ENCODE measurements at places on chromosomes 7 and 10. TPM values are rescaled to one million over a fixed set of nuclear protein-coding genes. Genes with fewer than 3 reads are reported as not detected.

- DNase-seq, result no peak
- H3K36me3 ChIP-seq, result no peaks in the 10 kb centered on the region
- H3K27ac ChIP-seq, result no peak overlapping the region
- H3K27me3 ChIP-seq, result no peaks in the 10 kb centered on the region
Observed at GRCh38 chr10:103781329-103782061, 73.9 kb downstream of the SH3PXD2A start.

DNA sequence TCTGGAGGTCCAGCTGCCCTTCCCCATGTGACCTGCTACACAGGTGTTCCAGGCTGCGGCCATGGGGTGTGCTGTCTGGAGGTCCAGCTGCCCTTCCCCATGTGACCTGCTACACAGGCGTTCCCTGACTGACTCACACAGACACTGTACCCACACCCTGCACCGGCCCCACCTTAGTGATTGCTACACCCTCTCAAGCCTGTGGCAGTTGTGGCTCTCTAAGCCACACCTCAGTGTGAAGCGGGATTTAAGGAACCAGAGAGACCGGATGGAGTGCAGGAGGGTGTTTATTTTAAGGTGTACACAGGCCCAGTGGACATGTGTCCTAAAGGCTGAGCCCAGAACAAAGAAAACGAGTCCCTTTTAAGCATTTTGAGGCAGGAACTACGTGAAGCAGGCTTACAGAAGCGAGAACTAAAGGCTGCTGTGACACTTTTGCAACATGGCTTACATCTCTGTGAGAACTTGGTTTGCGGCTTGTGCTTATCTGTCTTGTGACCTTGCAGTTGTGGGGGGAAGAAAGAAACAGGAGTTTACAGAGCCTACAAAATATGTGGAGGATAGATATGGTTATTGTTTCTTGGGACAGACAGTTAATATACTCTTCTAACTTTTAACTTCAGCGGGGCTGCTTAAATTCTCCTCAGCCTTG lies 326.4 kb downstream of the PAXIP1 start:
- H3K27me3 ChIP-seq, result no peaks in the 10 kb centered on the region
- H3K27ac ChIP-seq, result no peak overlapping the region
- DNase-seq, result no peak
- no peaks in the 10 kb centered on the region for H3K36me3 ChIP-seq

Gene SYT15B
- 0.42 TPM for total RNA-seq

Gene TMEM26
- 3.4 TPM for total RNA-seq

- DNase-seq, result no peak
- H3K4me1 ChIP-seq, result no peaks in the 10 kb centered on the region
- H3K36me3 ChIP-seq, result no peaks in the 10 kb centered on the region
- no peak overlapping the region for H3K4me3 ChIP-seq
- H3K27me3 ChIP-seq, result no peaks in the 10 kb centered on the region
Observed at GRCh38 chr7:29652556-29652955, 88.9 kb downstream of the PRR15 start.

GRCh38 chr7:103765901-103766300 lies 223.6 kb downstream of the RELN start:
- H3K27me3 ChIP-seq, result no peaks in the 10 kb centered on the region
- H3K4me1 ChIP-seq, result no peaks in the 10 kb centered on the region
- no peak overlapping the region for H3K27ac ChIP-seq
- H3K4me3 ChIP-seq, result no peak overlapping the region
- no peak for DNase-seq

DNA sequence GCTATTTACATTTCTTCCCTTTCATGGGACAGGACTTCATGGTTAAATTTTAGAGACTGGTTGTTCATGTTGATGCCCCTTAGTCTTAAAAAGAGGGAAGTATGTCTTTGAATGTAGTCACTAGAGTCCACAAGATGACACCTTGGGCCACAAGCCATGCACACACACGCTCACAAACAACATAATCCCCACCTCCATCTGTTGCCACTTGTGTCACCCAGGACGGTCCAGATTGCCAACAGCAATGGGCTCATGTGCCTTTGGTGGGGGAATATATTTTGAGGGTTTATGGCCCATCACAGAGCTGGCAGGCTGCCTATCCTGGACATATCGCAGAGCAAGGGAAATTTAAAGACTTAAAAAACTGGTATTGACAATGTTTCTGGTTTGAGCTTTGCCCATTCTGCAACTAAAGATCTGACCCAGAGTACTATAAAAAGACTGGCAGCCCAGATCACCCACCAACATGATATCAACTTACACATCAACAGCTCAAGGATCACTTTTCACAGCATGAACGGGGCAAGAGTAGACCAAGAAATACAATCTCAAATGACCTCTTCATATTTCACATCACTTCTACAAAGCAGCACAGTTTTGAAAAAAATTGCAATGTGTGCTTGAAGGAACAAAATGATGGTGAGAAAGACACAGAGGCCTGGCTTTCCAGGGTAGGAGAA lies 50.5 kb downstream of the STRA8 start:
- no peak overlapping the region for H3K27ac ChIP-seq
- H3K36me3 ChIP-seq, result no peaks in the 10 kb centered on the region
- no peak overlapping the region for H3K4me3 ChIP-seq
- no peak for DNase-seq

DNA sequence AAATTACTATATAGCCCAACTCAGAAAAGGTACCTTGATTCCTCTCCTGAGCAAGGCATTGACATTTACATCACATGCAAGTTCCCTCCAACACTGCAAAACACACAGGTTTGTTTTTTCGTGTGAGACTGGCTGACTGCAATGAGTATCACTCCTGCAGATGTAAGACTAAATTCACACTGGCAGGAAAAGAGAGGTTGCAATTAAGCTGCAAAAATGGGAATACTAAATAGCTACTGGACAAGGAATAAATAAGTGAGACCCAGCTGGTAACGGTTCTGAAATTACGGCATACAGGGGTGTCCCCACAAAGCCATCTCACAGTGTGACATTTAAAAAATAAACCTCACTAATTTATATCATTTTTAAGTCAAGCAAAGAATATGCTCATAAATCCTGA lies 97.3 kb downstream of the PIP4K2A start:
- no peaks in the 10 kb centered on the region for H3K36me3 ChIP-seq
- no peak overlapping the region for H3K4me3 ChIP-seq
- no peak for DNase-seq
- peaks cover 2% of the 10 kb centered on the region for H3K4me1 ChIP-seq
- H3K27me3 ChIP-seq, result no peaks in the 10 kb centered on the region

Gene COBL
- total RNA-seq, result 0.66 TPM

Gene MLXIPL
- 0.05 TPM for total RNA-seq

- no peak for DNase-seq
- no peaks in the 10 kb centered on the region for H3K4me1 ChIP-seq
- no peaks in the 10 kb centered on the region for H3K36me3 ChIP-seq
- H3K4me3 ChIP-seq, result no peak overlapping the region
Observed at GRCh38 chr10:29613791-29614190, 21.0 kb downstream of the SVIL start.

Gene CLCN1
- 0.09 TPM for total RNA-seq

Gene IFIT1B
- total RNA-seq, result 0.38 TPM

GRCh38 chr10:99002392-99002791 lies 233.3 kb downstream of the HPSE2 start:
- H3K27me3 ChIP-seq, result no peaks in the 10 kb centered on the region
- no peaks in the 10 kb centered on the region for H3K4me1 ChIP-seq
- H3K36me3 ChIP-seq, result no peaks in the 10 kb centered on the region
- H3K4me3 ChIP-seq, result no peak overlapping the region
- no peak overlapping the region for H3K27ac ChIP-seq

GRCh38 chr7:93245525-93246432 lies 13.6 kb downstream of the VPS50 start:
- H3K27ac ChIP-seq, result no peak overlapping the region
- H3K4me3 ChIP-seq, result no peak overlapping the region
- H3K4me1 ChIP-seq, result no peaks in the 10 kb centered on the region
- no peaks in the 10 kb centered on the region for H3K36me3 ChIP-seq
- no peaks in the 10 kb centered on the region for H3K27me3 ChIP-seq

GRCh38 chr10:4477664-4478063 lies 348.3 kb upstream of the AKR1E2 start:
- no peak overlapping the region for H3K4me3 ChIP-seq
- no peak overlapping the region for H3K27ac ChIP-seq

Gene INSYN2A
- total RNA-seq, result 1.2 TPM

Gene ZMIZ1
- 7.4 TPM for total RNA-seq

- H3K27ac ChIP-seq, result no peak overlapping the region
- H3K36me3 ChIP-seq, result no peaks in the 10 kb centered on the region
- no peak for DNase-seq
- no peaks in the 10 kb centered on the region for H3K4me1 ChIP-seq
Observed at GRCh38 chr10:116634126-116634975, 13.6 kb downstream of the PNLIPRP2 start.

- no peaks in the 10 kb centered on the region for H3K36me3 ChIP-seq
- H3K4me1 ChIP-seq, result no peaks in the 10 kb centered on the region
- no peak overlapping the region for H3K27ac ChIP-seq
- no peak overlapping the region for H3K4me3 ChIP-seq
Observed at GRCh38 chr7:31647511-31647910, 39.5 kb upstream of the PPP1R17 start.

GRCh38 chr7:81394029-81394428 lies 375.8 kb downstream of the HGF start:
- H3K27me3 ChIP-seq, result no peaks in the 10 kb centered on the region
- H3K4me1 ChIP-seq, result no peaks in the 10 kb centered on the region
- DNase-seq, result no peak
- H3K27ac ChIP-seq, result no peak overlapping the region
- no peaks in the 10 kb centered on the region for H3K36me3 ChIP-seq

Gene CYP2C8
- 0.71 TPM for total RNA-seq

GRCh38 chr10:88983939-88984338 lies 6.7 kb upstream of the FAS start:
- no peak overlapping the region for H3K4me3 ChIP-seq
- DNase-seq, result no peak

All from thymus (tissue), 14 donors.